Left ventricle myocardium inferior (tissue), 1 donor: ENCODE measurements at places on chromosomes 11 and 22. TPM values are rescaled to one million over a fixed set of nuclear protein-coding genes. Genes with fewer than 3 reads are reported as not detected.

TTC36 gene
- 1.1 TPM for total RNA-seq

GRCh38 chr11:20034941-20035340 lies 125.3 kb downstream of the DBX1 start:
- no peak overlapping the region for H3K4me3 ChIP-seq
- DNase-seq = no peak
- peaks cover 13% of the 10 kb centered on the region for H3K36me3 ChIP-seq

PATE2 gene
- total RNA-seq = not detected

MUC5AC gene
- total RNA-seq = not detected

ELMOD1 gene
- total RNA-seq = 2.3 TPM

- H3K4me1 ChIP-seq = no peaks in the 10 kb centered on the region
- no peaks in the 10 kb centered on the region for H3K36me3 ChIP-seq
- H3K27ac ChIP-seq = no peak overlapping the region
- no peaks in the 10 kb centered on the region for H3K27me3 ChIP-seq
- no peak for DNase-seq
Observed at GRCh38 chr11:106331176-106331575, 253.7 kb downstream of the AASDHPPT start.

F2 gene
- total RNA-seq = not detected

- DNase-seq = peak; percentile 43
- H3K36me3 ChIP-seq = no peaks in the 10 kb centered on the region
- peak overlapping the region; percentile 88 for H3K27ac ChIP-seq
- no peaks in the 10 kb centered on the region for H3K27me3 ChIP-seq
- H3K4me3 ChIP-seq = peak overlapping the region; percentile 59
- H3K4me1 ChIP-seq = peaks cover 93% of the 10 kb centered on the region
Observed at GRCh38 chr22:35835998-35836691, 118.5 kb downstream of the APOL5 start.

DNA sequence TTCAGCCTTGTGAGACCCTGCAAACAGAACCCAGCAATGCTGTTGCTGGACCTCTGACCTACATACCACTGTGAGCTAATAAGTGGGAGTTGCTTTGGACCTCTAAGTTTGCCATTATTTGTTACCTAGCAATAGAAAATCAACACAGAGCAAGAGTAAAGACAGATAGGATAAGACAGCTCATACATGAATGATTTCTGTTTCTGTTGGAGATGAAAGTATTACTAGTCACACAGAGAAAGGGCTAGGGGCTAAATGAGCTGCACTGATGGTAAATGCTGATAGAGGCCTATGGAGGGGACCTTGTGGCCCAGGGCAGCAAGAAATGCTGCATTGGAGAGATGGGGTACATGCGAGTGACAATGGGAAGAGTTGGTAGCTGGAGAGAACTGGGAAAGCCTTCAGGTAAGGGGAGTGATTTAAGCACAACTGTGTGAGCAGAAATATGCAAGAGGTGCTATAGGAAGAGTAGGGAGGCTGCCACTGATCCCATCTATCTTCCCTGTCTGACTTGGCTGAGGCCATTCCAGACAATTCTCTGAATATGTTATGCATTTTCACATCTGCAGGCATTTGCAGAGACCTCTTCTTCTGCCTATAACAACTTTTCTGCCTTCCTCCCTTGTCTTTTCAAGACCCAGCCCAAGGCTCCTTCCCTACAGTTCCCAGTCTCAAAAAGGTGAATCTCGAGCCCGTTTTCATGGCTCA lies 46.1 kb upstream of the SYN3 start:
- H3K36me3 ChIP-seq = no peaks in the 10 kb centered on the region
- H3K4me1 ChIP-seq = no peaks in the 10 kb centered on the region
- peaks cover 11% of the 10 kb centered on the region for H3K27me3 ChIP-seq
- H3K27ac ChIP-seq = no peak overlapping the region

DNA sequence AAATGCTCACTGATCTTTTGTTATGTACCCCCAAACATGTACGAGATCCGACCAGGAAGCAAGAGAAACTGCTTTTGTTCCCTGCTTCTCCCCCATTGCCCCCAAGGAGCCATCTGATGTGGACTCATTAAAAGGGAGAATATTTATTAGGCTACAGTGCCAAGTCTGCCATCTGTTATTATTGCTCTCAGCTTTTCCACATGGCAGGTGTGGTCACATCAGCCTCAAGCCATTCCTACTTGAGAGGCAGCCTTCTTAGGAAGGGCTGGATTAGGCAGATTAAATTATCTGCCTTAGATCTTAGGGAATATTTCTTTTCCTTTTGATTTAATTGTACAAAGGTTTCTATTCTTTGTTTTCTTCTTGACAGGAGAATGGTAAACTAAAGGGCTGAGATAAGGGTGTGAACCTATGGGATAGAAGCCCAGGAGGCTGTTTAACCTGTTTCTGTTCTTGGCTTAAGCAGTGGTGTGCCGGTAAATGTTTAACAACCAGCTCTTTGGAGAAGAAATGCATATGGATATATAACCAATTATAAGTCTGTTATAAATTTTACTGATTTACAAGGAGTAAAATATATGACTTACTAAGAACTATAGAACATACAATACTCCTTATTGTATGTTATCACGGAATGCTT lies 88.8 kb downstream of the PDHX start:
- no peak overlapping the region for H3K4me3 ChIP-seq
- no peak for DNase-seq
- H3K36me3 ChIP-seq = no peaks in the 10 kb centered on the region
- no peak overlapping the region for H3K27ac ChIP-seq

CENPM gene
- total RNA-seq = 0.47 TPM

GRCh38 chr11:45145083-45145378 lies 1.4 kb upstream of the PRDM11 start:
- H3K4me1 ChIP-seq = peaks cover 32% of the 10 kb centered on the region
- no peak for DNase-seq
- no peak overlapping the region for H3K4me3 ChIP-seq

C22orf31 gene
- total RNA-seq = 0.30 TPM
